Epithelial cell of proximal tubule (primary cell): ENCODE measurements at places on chromosomes 3 and 15.

DNA sequence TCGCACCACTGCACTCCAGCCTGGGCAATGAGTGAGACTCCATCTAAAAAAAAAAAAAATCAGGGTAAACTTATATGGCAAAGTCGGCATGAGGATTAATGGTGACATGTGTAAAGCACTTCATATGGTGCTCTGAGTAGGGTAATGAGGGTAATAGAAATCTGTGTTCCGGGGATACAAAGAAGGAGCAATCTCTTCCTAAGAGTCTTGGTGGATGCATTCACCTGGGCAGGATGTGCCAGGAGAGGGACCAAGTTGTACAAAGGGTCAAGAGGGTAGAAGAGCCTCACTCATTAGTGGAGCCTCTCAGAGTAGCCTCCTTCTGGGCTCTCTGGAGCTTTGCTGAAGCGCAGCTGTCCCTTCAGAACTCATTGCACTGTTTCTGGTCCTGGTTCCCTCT lies 9.3 kb upstream of the CX3CR1 start:
- no peak for DNase-seq

- DNase-seq: no peak
Observed at GRCh38 chr15:58484791-58485600, 53.2 kb downstream of the LIPC start.

DNA sequence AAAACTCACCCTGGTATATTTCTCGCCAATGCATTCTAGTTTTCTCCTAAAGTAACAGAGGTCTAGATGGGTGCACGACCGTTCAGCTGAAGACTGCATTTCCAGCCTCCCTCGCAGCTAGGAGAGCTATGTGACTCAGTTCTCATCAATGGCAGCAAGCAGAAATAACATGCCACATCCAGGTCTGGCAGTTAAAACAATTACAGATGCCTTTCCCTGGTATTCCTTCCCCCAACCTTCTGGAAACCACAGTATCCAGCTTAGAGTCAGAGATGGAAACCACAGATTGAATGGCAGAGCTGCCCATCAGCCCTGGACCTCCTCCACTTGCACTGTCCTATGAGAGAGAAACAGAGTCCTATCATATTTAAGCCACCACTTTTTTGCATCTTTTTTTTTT lies 4.8 kb downstream of the HAPLN3 start:
- DNase-seq: no peak

DNA sequence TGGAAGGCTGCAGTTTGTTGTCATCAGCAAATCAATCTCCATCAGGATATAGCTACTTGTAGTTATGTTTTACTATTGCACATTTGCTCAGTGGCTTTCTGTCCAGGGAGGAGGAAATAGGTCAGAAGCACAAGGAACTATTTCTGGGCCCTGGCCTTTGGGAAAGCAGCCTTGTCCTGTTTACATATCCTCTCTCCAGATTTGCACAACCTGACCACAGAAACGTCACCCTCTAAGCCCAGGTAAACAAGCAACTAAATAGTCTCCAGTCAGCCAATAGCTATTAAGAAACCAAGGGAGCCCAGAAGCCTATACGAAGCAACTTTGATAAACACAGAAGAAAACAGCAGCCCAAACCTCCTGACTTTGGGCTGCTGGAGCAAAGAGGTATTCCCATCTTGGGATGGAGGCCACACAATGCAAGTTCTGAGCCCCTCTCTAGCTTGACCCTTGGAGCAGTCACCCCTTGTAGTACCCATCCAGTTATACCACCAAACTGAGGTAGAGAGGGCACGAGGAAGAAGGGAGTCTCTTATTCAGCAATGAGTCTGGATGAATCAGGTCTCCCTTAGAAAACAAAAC lies 2.3 kb upstream of the FEM1B start:
- no peak for DNase-seq

DNA sequence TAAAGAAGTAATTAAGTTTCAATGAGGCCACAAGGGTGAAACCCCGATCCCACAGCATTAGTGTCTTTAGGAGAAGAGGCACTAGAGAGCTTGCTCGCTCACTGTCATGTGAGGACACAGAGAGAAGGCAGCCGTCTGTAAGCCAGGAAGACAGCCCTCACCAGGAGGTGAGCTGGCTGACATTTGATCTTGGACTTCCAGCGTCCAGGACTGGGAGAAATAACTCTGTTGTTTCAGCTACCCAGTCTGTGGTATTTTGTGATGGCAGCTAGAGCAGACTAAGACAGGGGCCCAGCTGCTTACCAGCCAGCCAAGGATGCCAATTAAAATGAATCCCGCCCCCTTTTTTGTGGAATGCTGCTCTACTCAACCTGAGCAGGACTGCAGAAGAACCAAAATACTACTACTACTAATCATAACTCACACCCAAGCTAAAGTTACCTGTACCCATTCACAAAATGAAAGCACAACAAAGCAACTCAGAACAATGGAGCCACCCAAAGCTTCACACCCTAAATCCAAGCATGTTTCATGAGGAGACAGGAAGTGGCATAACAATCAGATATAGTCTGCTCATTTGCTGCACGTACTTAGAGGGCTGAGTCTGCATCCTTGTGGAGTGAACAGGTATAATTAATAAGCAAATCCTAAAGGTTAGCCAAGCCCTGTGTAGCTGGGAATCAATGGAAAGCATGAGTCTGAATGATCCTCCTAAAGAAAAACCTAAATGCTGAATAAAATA lies 35.6 kb upstream of the RHCG start:
- no peak for DNase-seq

- peak; percentile 7 for DNase-seq
Observed at GRCh38 chr3:196941729-196942225, 551 bp downstream of the NCBP2 start.

GRCh38 chr3:177820683-177821316 lies 623.5 kb upstream of the TBL1XR1 start:
- no peak for DNase-seq

- no peak for DNase-seq
Observed at GRCh38 chr3:52838561-52839267, 3.9 kb upstream of the MUSTN1 start.

DNA sequence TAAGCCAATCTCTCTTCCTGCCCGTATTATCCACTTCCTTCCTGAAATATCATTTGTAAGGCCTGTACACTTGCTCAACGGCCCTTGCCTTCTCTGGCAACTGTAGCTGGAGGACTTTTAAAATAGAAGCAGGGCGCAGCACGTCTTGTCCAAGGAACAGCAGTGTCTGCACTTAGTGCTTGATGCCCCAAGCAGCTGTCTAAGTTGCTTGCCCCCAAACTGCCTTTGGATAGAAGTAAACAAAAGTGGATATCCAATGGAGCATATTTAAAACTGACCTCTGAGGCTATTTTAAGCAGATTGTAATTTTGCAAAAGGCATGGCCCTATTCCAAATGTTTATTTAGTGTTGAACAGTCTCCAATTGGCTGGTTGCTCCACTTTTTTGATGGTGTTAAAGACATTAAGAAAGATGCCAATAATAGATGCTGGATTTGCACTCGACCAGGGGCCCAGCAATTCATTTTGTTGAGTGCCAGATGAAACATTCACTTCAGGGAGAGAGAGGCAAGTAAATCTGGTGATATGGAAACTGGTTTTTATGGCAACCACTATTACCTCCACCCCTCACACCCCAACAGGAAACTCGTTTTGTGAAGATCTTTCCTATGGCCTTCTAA lies 526.8 kb upstream of the TBL1XR1 start:
- DNase-seq: no peak

DNA sequence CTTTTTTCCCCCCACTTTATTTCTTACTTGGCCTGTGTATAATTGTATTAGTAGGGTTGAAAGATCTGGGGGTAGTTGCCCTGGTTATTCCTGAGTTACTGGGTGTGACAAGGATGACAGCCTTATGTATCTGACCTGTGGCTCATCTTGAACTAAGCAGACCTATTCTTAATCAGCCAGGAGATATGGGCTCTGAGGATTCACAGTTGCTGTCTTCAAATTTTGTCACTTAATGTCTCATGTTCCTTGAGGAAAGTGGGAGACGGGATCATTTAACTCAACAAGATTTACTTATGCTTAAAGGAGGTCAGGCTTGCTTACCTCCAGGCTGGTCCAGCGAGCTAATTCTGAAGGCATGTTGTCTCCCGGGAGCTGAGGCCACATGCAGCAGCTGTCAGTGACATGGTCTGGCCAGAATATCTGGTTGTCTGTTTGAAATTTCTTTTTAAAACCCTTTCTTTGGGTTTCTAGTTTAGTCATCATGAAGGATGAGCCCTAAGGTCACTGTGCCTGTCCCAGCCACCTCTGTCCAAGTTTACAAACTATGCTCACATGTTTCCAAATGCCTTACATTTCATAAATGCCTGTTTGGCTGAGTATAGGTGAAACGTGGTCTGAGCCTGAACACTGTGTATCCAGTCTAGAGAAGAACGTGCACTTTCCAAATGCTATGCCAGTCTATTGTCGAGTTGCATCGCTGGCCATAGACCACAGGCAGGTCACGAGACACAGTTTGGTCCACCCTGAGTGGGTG lies 26.8 kb downstream of the LRTM1 start:
- DNase-seq: no peak

- no peak for DNase-seq
Observed at GRCh38 chr3:52531860-52532516, 1.7 kb downstream of the NT5DC2 start.

GRCh38 chr3:36763850-36764703 lies at the start of gene DCLK3:
TSS of gene DCLK3 (minus strand) at chr3:36764553. CDS start at chr3:36764263, 290 bp downstream.
- no peak for DNase-seq

- peak; percentile 15 for DNase-seq
Observed at GRCh38 chr3:70308760-70309159, 3.7 kb downstream of the MDFIC2 start.

GRCh38 chr3:94778814-94779494 lies 716.1 kb downstream of the NSUN3 start:
- no peak for DNase-seq

DNA sequence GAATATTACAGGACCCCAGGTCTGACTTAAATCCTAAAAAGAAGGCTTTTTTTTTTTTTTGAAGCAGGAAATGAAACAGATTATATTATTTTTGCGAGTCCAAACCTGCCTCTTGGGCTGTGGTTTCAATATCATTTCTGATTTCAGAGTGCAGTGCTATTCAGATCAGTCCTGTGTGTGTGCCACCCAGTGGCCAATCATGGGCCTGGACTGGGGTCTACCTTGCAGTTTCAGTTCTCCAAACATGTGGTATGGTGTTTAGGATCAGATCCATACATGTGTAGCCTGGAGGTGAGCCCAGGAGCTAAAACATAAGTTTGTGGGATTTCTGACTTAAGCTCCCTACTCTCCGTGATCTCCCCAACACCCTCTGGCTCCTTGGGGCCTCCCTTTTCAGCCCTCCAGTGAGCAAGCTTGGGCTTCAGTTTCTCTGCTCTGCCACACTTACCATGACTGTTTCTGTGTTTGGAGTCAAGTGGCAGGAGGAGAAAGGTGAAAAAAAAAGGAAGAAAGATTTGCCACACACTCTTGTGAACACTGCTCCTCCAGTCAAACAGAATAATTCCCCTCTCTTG lies 12.1 kb upstream of the THSD4 start:
- no peak for DNase-seq

- no peak for DNase-seq
Observed at GRCh38 chr3:114714957-114715460, 421.2 kb downstream of the TIGIT start.
